ENCODE measurements at places on chromosomes 2 and 18. TPM values are rescaled to one million over a fixed set of nuclear protein-coding genes. Genes with fewer than 3 reads are reported as not detected.

GRCh38 chr2:45761635-45762034 lies 110.2 kb downstream of the PRKCE start:
- DNase-seq = no peak

DNA sequence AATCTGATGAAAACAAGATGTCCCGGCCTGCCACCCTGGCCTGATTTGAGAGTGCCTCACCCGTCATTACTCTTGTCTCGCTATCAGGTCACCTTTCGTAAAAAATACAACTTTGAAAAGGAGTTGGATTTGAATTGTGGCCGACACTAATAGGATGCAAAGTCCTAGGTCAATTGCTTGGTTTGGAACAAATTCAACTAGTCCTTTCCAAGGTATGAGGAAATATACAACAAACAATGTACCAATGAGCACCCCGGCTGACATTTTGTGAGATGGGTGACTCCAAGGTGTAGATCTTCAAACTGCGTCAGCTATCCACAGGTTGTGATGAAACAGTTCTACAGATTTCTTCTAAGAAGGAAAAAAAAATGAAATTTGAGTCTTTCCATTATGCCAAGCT lies 77.8 kb downstream of the BCL2 start:
- DNase-seq = no peak

DNA sequence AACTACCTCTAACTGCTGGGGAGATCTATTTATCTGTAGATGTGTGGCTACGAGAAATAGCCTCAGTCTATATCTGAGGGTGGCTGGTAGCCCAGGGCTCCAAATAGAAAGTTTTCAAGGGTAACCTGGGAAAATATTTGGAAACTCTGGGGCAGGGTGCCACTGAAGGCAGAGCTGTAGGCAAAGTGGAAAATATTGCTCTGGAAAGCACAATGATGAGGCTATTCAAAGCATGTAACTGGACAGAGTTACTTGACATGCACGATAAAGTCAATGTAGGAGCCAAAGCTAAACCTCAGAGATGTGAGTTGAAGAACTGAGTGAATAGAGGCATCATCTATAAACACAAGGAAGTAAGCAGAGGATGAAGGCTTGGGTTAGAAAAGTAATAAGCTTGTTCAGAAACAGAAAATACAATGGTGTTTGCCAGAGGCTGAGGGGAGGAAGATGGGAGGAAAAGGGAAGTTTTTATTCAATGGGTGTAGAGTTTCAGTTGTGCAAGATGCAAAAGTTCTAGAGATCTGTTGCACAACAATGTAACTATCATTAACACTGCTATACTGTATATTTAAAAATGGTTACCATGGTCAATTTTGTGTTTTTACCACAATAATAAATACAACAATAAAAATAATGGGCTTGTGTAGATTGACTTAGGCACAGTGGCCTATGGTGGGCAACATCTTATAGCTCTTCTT lies 171.6 kb downstream of the MBD2 start:
- no peak for DNase-seq

TMEM169 gene
- 0.13 TPM for total RNA-seq

DNA sequence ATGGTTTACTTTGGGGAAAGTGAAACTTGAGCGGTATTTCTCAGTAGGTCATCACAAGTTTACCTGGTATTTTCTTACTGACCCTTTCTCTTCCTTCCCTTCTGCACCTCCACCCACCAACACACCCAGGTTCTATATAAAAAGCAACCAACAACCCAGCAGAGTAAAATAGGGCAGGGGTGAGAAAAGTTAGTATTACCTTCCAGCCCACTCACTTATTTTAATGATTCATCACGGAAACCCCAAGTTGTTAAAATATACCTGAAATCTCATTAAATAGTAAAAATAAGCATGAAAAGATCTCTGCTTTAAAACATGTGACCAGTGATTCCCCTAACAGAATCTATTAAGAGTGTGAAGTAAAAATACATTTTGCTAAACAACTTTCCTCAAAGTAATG lies 306.1 kb downstream of the ZEB2 start:
- no peak for DNase-seq

DTNA gene
- 1.9 TPM for total RNA-seq

PIEZO2 gene
- total RNA-seq = 343 TPM
